ENCODE measurements at places on chromosomes 1 and 21.

GRCh38 chr1:206058927-206059292 lies 5.9 kb downstream of the RHEX start:
- no peak for DNase-seq

DNA sequence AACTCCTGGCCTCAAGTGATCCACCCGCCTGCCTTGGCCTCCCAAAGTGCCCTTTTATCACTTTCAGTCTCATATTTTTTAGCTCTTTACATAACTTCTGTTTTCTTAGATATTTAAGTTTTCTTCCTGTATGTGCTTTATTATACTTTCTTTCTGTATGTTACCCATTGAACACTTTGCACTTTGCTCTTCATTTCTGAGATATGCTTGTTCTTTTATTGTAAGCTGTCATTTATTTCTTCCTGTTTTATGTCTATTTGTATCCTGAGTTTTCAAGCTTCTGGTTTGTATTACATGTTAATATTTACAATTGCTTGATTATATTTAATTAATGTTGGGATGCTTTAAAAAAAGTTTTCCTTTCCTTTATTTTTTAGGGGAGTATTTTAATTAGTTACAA lies 35.7 kb downstream of the ZSCAN20 start:
- DNase-seq = no peak

GRCh38 chr1:232109391-232109790 lies 482.8 kb downstream of the DISC1 start:
- DNase-seq = no peak

GRCh38 chr1:153619171-153619570 lies 3.0 kb upstream of the S100A14 start:
- DNase-seq = no peak

DNA sequence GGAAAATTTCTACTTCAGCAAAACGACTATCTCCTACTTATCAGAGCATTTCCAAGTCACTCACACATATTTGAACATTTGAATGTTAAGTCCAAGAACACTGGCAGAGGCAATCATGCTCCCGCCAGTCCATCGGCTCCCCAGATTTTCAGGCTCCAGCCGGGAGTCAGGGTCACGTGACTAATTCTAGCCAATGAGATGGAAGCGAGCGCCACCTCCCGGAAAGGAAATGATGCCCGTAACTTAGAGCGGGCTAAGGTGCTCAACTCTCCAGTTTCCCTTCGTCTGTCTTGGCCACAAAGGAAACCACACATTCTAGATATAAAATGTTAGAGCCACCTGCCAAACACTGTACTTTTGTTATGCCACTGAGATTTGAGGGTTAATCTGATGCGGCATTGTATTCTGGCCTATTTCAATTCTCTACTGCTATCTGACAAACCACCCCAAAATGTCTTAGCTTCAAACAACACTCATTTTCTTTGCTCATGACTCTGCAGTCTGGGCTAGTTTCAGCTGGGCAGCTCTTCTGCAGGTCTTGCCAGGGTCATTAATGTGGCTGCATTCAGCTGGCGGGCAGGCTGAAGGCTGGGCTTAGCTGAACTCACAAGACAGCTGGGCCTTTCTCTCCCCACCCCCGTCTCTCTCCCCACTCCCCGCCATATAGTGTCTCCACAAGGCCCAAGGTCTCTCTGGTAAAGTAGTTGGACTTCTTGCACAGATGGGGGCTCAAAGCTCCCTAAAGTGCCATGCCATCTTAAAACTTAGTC lies 16.5 kb upstream of the LHX4 start:
- DNase-seq = no peak

DNA sequence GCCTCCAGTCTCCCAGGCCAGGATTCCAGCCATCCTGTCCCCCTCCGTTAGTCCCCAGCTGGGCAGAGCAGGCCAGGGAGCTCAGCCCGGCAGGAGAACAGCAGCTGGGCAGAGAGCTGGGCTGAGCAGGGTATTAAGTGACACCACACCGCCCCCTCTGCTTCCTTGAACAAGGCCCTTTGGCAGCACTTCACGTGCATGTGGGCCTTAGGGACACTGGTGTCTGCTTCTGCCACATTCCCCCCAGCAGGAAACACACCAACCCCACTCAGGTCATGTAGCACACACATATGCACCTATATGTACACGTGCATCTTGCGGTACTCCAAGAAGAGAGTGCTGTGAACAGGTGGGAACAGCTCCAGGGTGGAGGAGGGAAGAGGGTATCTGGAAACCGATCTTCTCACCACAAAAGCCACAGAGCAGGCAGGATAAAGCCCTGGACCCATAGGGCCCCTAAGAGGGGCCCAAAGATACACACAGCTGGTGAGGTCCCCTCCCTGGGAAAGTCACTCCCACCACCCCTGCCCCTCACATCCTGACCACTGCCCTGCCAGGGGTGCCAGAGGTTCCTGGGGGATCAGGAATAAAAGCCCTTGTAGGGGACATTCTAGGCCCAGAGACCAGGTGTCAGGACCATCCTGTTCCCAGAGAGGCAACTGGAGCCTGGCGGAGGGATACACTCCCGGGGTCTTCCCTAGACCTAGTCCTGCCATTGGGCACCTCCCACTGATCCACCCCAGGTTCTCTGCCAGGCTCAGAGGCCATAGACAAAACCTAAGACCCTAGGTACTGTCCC lies 4.5 kb downstream of the EPHA2 start:
- DNase-seq = no peak

DNA sequence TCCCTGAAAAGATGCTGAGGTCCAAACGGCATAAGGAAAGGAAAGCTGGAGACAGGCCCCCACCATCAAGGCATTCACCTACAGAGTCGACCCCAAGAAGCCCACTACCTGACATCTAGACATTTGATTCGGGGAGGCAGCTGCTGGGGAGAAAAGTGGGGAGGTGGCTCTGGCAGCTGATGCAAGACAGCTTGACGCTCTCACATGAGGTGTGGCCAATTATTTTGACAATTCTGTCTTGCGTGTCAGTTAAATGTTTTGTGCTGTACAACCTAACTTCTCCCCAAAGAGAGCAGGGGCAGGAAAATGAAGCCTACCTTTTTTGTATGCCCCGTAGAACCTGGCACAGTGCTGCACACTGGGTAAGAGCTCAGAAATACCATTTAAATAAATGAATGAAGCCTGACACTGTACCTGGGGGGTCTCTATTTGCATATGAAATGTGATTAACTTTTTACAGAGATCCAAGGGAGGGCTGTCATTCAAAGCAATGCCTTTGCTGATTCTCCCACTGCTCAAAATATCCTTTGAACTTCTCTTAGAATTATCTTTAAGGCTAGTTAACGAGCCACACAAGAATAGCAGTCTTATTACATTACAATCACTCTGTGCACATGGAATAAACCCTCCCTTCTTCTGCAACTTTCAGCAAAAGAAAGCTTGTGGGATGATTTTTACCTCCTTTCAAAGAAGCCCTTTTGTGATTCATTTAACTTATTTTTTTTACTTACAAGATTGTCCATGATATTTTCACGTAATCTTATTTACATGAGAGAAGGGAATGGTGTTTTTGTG lies 163.2 kb downstream of the TNR start:
- no peak for DNase-seq

GRCh38 chr1:169348383-169349036 lies 19.1 kb downstream of the NME7 start:
- DNase-seq = no peak
